Fibroblast of skin of left biceps (primary cell): ENCODE measurements at places on chromosomes 11 and 22.

GRCh38 chr11:113035708-113036107 is 74.5 kb downstream of the NCAM1 start:
- no peak for DNase-seq

- no peak for DNase-seq
Observed at GRCh38 chr22:43391306-43391705, 20.5 kb upstream of the MPPED1 start.

GRCh38 chr22:37148031-37148651 is 1.6 kb downstream of the IL2RB start:
- no peak for DNase-seq

- peak; percentile 45 for DNase-seq
Observed at GRCh38 chr11:16169541-16169940, 186.8 kb downstream of the SOX6 start.

- DNase-seq, result no peak
Observed at GRCh38 chr22:43272301-43272700, 70.9 kb downstream of the SCUBE1 start.

DNA sequence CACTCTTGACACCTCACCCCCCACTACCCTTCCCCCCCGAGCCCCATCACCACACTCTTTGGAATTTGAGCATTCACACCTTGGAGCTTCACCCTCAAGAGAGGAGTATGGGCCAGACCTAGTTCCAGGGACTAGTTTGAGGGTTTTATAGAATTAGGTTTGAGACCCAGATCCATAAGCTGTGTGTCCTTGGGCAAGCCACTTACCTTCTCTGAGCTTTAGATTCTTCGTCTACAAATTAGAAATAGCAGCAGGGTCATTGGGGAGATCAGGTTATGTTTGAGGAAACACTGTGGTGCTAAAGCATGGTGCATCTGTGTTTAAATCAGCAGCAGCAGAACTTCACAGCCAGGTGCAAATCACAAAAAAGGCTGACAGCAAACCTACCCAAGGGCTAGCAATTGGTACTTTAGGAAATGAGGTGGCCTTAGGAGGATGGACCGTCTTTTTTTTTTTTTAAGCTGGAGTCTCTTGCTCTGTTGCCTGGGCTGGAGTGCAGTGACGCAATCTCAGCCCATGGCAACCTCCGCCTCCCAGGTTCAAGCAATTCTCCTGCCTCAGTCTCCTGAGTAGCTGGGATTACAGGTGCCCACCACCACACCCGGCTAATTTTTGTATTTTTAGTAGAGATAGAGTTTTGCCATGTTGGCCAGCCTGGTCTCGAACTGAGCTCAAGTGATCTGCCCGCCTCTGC is 114.8 kb downstream of the MICAL2 start:
- DNase-seq, result no peak
